ENCODE measurements at places on chromosomes 5 and 9. TPM values are rescaled to one million over a fixed set of nuclear protein-coding genes. Genes with fewer than 3 reads are reported as not detected.

N4BP3 gene
- total RNA-seq, result 12.8 TPM

SHISAL2B gene
- total RNA-seq, result 10.4 TPM

NUP155 gene
- total RNA-seq, result 70.2 TPM

ENTPD8 gene
- total RNA-seq, result not detected

CRB2 gene
- total RNA-seq, result 18.5 TPM

CTXN3 gene
- total RNA-seq, result 0.09 TPM

PCA3 gene
- total RNA-seq, result 0.30 TPM

PCDHGA5 gene
- total RNA-seq, result 0.71 TPM

OGN gene
- not detected for total RNA-seq

ZFP2 gene
- 14.5 TPM for total RNA-seq

GRCh38 chr5:38666668-38667498 lies 110.4 kb upstream of the LIFR start:
- no peaks in the 10 kb centered on the region for H3K36me3 ChIP-seq
- no peaks in the 10 kb centered on the region for H3K4me1 ChIP-seq
- no peaks in the 10 kb centered on the region for H3K27me3 ChIP-seq
- no peak overlapping the region for H3K4me3 ChIP-seq
- peak; percentile 18 for DNase-seq
- H3K27ac ChIP-seq, result no peak overlapping the region

DNA sequence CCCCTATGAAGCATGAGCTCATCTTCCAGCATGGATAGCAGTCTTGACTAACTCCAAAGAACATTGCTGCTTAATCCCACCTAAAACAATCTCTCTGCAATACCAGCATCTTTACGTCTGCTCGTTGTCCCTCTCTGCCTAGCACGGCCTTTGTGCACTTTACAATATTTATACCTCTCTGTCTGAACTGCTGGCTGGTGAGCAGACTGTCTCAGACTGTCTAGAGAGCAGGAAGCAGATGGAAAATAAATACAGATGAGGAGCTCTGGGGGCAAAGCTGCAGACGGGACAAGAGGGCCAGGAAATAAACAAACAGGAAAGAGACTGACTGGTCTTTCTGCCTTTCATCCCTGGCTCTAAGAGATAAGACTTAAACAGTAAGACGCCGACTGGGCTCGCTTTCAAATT lies 224.8 kb downstream of the ENC1 start:
- DNase-seq, result no peak
- no peaks in the 10 kb centered on the region for H3K36me3 ChIP-seq

- no peak for DNase-seq
- H3K4me3 ChIP-seq, result no peak overlapping the region
- no peaks in the 10 kb centered on the region for H3K36me3 ChIP-seq
- peaks cover 13% of the 10 kb centered on the region for H3K4me1 ChIP-seq
- H3K27ac ChIP-seq, result no peak overlapping the region
Observed at GRCh38 chr9:97397220-97397619, 14.7 kb upstream of the TDRD7 start.

DNA sequence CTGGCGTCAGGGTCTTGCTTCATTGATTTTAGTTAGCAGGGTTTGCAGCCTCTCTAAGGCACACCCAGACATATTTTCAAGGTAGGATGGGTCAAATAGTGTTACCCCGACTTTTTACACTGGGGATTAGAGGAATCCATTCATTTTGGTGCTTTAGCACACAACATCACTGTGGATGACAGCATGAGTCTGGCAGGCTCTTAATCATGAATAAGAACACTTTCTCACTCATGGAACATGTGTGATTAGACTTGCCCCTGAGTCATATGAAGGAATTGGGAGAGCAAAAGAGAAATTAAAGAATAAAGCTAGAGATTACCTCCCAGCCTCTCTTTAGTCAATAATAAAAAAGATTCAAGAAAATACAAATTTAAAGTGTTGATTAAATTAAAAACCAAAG lies 175.6 kb downstream of the SEMA5A start:
- H3K4me1 ChIP-seq, result peaks cover 8% of the 10 kb centered on the region
- DNase-seq, result no peak
- H3K4me3 ChIP-seq, result no peak overlapping the region

GRCh38 chr5:59466271-59466670 lies 427.3 kb downstream of the PDE4D start:
- no peaks in the 10 kb centered on the region for H3K36me3 ChIP-seq
- peaks cover 6% of the 10 kb centered on the region for H3K4me1 ChIP-seq
- no peak for DNase-seq
- no peak overlapping the region for H3K4me3 ChIP-seq

GRCh38 chr5:79513308-79513703 lies 628 bp downstream of the HOMER1 start:
- H3K27ac ChIP-seq, result peak overlapping the region; percentile 95
- H3K36me3 ChIP-seq, result no peaks in the 10 kb centered on the region
- DNase-seq, result peak; percentile 85
- H3K4me3 ChIP-seq, result peak overlapping the region; percentile 93
- H3K4me1 ChIP-seq, result peaks cover 30% of the 10 kb centered on the region

GRCh38 chr5:1442222-1443145 lies 2.8 kb downstream of the SLC6A3 start:
- H3K4me3 ChIP-seq, result no peak overlapping the region
- no peak for DNase-seq
- peaks cover 86% of the 10 kb centered on the region for H3K27me3 ChIP-seq
- H3K4me1 ChIP-seq, result peaks cover 8% of the 10 kb centered on the region
- H3K36me3 ChIP-seq, result no peaks in the 10 kb centered on the region

DNA sequence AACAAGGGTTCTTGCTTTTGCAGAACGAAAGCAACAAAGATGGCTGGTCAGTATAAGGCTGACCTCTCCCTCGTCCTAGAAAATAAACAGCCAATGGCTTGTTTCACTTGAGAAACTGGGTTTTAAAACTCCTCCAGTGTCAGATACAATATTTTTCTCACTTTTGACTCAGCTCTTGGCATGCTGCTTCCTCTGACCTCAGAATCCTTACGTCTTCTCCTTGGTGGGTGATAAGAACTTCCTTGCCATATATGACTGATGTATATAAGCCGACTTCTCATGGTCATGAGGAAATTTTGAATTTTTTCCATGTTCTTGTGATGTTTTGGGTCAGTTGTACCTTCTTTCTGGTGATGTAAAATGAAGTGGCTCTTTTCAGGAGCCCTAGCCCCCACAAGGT lies 3.8 kb downstream of the ZNF618 start:
- H3K27ac ChIP-seq, result no peak overlapping the region
- H3K36me3 ChIP-seq, result no peaks in the 10 kb centered on the region
- H3K4me3 ChIP-seq, result no peak overlapping the region

DNA sequence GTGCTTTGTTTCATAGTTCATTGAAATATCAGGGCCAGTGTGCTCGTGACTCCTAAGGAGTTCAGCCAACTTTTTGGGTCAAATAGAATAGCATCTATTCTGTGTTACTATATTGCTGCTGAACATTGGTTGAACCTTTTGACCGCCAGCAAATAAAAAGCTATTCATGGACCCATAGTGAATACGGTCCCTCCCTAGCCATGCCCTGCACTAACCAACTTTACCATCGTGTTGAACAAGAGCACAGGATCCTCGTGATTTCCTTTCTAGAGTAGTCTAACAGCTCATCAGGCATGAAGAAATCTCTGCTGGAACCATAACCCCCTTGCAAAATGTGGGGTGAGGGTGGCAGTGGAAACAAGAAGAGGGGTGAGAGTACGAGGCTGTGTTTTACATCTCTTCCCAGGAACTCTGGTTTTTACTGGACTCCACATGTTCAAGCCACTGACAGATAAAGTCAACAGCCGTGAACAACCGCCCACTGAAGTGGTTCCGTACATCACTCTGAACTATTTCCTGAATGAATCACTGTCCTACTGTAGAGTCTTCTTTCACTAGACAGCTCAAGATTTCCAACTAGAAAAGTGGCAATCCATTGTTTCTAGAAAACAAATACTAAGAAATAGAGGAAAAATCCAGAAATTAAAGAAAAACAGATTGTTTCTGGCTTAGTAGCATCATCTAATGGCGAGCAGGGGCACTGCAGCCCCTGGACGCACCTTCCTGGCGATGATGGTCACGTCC lies 70.1 kb upstream of the SPATA31E1 start:
- no peak overlapping the region for H3K4me3 ChIP-seq
- no peak overlapping the region for H3K27ac ChIP-seq
- no peaks in the 10 kb centered on the region for H3K36me3 ChIP-seq
- no peaks in the 10 kb centered on the region for H3K27me3 ChIP-seq

DNA sequence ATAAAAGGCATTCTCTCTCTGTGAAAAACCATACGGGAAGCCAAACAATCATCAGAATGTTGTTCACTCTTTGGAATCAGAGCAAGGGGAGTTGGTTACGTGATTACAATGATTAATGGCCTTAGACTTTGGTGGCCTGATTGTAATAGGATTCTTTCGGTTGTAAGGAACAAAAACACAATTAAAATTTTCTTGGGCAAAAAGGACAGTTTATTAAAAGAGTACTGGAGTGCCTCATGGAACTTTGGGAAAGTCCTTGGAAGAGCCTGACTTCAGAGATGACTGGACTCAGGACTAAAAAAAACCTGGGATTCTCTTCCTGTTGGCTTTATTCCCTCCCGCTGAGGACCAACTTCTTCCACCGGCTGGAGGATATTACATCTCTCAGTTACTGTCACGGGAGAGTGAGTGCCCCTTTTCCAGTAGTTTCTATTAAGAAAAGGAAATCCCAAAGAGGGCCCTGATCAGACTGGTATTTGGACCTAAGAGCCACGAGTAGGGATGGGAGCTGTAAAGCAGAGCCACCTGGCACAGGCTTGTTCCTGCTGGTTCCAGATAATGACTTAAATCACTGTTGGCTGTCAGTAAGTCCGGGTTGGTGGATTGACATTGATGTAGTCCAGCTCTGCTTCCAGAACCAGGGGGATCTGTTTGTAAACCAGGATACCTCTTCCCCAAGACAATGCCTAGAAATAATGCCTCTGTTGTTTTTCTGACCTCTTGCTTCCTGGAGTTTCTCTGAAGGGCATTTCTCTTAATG lies 53.9 kb downstream of the CFAP95 start:
- H3K27ac ChIP-seq, result no peak overlapping the region
- DNase-seq, result no peak
- no peaks in the 10 kb centered on the region for H3K27me3 ChIP-seq
- peaks cover 6% of the 10 kb centered on the region for H3K4me1 ChIP-seq
- H3K36me3 ChIP-seq, result no peaks in the 10 kb centered on the region
- no peak overlapping the region for H3K4me3 ChIP-seq

DNA sequence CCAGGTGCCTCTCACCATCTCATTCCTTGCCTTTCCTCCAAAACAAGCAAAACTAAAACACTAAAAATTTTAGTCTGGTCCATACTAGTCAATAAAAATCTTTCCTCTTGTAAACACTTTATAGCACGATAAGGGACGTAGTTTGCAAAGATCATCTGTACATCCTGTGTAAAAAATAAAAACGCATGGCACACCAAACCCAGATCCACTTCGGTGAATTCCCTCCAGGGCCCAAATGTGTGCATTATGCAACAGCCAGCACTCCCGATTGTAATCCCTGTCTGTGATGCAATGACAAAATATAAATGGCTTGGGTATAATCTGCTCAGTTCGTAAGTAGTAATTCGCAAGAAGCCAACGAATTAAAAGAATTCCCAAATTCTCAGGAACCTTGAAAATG lies 1.4 kb downstream of the FAM169A start:
- peak; percentile 15 for DNase-seq
- H3K4me1 ChIP-seq, result peaks cover 14% of the 10 kb centered on the region
- peaks cover 23% of the 10 kb centered on the region for H3K27me3 ChIP-seq
- no peaks in the 10 kb centered on the region for H3K36me3 ChIP-seq

DNA sequence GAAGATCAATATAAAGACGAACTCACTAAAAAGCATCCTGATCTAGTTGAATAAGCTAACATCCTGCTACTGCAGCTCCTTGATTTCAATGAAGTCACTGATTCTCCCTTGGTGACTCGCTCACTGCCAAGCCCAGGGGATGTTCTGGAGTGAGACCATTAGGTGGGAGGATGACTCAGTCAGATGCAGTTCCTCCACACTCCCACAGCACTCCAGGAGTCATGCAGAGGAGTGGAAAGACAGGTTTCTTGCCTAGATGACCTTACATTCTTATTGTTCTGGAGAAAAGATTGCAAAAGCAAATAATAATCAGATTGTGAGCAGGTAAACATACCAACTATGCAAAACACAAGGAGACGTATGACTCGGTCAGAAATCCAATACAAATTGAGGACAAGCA lies 15.3 kb downstream of the GCNT4 start:
- DNase-seq, result no peak
- H3K4me1 ChIP-seq, result no peaks in the 10 kb centered on the region
- H3K4me3 ChIP-seq, result no peak overlapping the region

GRCh38 chr5:124630767-124631704 lies 115.4 kb downstream of the ZNF608 start:
- no peak for DNase-seq
- no peaks in the 10 kb centered on the region for H3K36me3 ChIP-seq
- H3K4me3 ChIP-seq, result no peak overlapping the region
- peaks cover 13% of the 10 kb centered on the region for H3K4me1 ChIP-seq
- no peak overlapping the region for H3K27ac ChIP-seq

GRCh38 chr9:99411479-99412115 lies 189.5 kb downstream of the SEC61B start:
- H3K36me3 ChIP-seq, result no peaks in the 10 kb centered on the region
- no peak overlapping the region for H3K27ac ChIP-seq
- peaks cover 13% of the 10 kb centered on the region for H3K4me1 ChIP-seq
- H3K4me3 ChIP-seq, result no peak overlapping the region

DNA sequence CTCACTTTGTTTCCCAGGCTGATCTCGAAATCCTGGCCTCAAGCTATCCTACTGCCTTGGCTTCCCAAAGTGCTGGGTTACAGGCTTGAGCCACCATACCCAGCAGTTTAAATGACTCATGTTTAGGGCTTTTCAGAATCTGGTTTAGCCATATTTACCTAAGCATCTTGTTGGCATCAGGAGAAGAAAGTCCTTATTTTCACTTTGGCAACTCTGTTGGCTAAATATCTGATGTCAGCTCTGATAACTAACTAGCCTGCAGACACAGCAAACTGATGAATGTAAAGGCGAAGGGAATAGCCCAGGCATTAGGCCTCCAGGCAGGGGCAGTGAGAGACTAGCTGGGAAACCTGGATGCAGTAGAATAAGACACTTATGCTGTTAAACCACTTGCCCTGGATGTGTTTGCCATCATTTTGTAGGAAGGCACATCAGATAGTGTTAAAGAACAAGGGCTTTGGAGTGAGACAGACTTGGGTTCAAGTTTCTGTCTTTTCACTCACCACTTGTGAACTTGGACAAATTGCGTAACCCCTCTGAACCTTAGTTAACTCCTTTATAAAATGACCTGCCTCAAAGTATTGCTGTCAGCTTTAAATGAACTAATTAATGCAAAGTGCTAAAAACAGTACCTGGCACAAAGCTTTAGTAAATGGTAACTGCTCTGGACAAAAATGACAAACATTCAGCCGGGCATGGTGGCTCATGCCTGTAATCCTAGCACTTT lies 34.7 kb upstream of the GARNL3 start:
- no peaks in the 10 kb centered on the region for H3K36me3 ChIP-seq
- no peak for DNase-seq
- H3K27me3 ChIP-seq, result peaks cover 30% of the 10 kb centered on the region
- no peaks in the 10 kb centered on the region for H3K4me1 ChIP-seq
- no peak overlapping the region for H3K4me3 ChIP-seq

GRCh38 chr9:16930578-16930977 lies 60.1 kb upstream of the BNC2 start:
- no peaks in the 10 kb centered on the region for H3K36me3 ChIP-seq
- no peak for DNase-seq
- H3K4me3 ChIP-seq, result no peak overlapping the region
- H3K27ac ChIP-seq, result no peak overlapping the region

- peaks cover 12% of the 10 kb centered on the region for H3K4me1 ChIP-seq
- no peak overlapping the region for H3K27ac ChIP-seq
- H3K4me3 ChIP-seq, result no peak overlapping the region
Observed at GRCh38 chr9:136642439-136642921, 20.2 kb upstream of the EGFL7 start.
